Head of caudate nucleus (tissue), 42 donors: ENCODE measurements at places on chromosomes 5 and 9.

DNA sequence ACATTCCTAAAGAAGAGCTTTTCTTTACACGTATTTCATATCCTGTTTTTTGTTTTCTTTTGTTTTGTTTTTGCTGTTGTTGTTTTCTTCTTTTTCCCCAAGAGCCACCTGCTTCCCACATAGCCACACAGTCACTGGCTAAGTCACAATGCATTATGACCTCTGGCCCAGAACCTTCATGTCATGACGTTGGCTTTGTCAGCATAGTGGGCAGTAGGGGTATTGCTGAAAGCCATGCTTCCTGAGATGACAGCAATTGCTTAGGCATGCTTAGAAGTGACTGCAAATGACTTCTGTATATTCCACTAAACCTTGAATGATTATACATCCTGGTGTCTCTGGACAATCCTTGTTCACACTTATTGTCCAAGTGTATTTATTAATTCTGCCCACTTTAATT lies 375.8 kb downstream of the TAF11L14 start:
- no peak for DNase-seq

- no peak for DNase-seq
Observed at GRCh38 chr5:14168144-14168792, 25.1 kb downstream of the TRIO start.

- no peak for DNase-seq
Observed at GRCh38 chr5:16135506-16135905, 44.1 kb downstream of the MARCHF11 start.

DNA sequence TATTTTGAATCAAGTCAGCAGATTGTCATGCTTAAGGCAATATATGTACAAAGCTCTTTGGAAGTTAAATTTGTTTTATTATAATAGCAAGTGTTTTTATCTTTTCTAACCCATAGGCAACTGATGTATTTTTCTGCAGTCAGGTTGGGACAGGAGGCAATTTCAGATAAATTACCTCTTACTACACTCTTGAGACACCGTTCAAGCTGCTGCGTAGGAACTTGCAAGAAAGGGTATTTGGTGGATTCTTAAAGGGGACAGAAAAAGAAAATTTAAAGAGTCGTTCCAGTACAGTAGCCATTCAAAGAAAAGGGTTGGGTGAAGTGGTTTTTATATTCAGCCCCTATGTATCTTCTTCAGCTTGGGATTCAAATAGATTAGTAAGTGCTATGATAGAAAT lies 112.4 kb upstream of the APC start:
- no peak for DNase-seq

DNA sequence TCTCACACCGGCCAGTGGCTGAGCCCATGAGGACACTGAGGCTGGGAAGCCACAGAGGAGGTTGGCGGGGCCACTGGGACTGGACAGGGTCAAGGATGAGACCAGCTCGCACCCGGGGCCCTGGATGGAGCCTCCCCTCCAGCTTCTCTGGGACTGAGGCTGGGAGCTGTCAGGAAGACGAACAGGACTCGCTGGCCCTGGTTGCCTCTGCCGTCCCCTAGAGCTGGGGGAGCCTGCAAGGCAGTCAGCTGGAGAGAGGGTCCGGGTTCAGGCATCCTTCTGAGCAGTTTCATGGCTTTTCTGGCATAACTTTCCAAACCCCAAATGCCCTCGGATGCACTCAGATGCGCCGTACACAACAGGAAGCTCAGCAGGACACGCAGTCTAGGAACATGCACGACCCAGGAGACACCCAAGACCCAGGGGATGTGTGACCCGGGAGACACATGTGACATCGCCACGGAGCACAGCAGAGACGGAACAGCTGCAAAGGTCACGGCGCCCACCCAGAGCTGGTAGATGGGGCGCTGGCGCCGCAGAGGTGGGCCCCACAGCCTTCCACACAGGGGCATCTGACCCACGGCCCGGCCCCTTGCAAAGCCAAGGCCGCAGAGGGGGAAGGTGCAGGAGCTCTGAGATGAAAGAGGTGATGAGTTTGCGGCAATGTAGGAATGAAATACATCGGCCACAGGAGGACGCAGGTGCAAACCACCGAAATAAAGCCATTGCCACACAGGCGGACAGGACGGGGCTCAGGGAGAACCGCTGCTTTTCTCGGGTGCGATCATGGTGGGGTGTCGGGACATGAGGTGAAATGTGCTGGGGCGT lies 17.1 kb downstream of the TPPP start:
- DNase-seq: no peak

- no peak for DNase-seq
Observed at GRCh38 chr5:73100109-73100508, 20.3 kb upstream of the TMEM171 start.

DNA sequence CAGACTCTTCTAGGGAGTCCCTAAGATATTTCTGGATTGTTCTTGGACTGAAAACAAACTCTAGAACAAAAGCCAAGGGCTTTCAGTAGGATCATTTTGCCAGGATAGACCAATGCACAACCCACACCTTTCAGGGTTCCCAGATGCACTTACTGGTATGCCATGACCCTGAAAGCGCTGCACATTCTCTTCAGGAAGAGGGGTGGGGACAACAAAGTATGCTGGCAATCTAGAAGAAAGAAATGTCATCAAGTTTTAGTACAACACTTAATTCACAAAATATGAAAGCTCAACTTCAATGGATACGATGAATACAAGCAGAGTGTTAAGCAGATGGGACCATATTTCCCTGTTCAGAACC lies 57.2 kb downstream of the MTMR12 start:
- DNase-seq: no peak

DNA sequence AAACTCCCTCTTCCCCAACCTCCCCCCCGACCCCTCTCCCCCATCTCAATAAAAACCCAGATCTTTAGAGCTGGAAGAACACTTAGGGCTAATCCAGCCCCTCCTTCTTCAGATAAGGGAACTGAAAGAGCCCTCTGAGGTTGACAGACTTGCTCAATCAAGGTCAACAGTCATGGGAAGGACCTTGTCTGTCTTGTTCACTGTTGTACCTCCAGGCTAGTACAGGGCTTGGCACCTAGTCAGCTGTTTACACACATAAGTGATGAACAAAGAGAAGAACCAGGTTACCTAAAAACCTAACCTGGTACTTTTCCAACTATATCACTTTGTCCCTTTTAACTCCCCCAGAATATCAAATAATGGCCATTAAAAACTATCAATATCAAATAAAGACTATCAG lies 2.4 kb downstream of the TTC39B start:
- DNase-seq: no peak
